CD4-positive, CD25-positive, alpha-beta regulatory T cell (primary cell): ENCODE measurements at places on chromosomes 4 and X. TPM values are rescaled to one million over a fixed set of nuclear protein-coding genes. Genes with fewer than 3 reads are reported as not detected.
A peak's percentile ranks its signal among the peaks of the same experiment; 100 is the strongest.

GRCh38 chr4:143531788-143532491, 18.4 kb downstream of the SMARCA5 start:
- no peaks in the 10 kb centered on the region for H3K27me3 ChIP-seq
- peaks cover 97% of the 10 kb centered on the region for H3K36me3 ChIP-seq
- H3K4me3 ChIP-seq: no peak overlapping the region
- no peak for DNase-seq
- peak overlapping the region; percentile 0 for H3K27ac ChIP-seq

- H3K4me3 ChIP-seq: no peak overlapping the region
- H3K4me1 ChIP-seq: no peaks in the 10 kb centered on the region
- DNase-seq: no peak
- H3K27ac ChIP-seq: no peak overlapping the region
- H3K27me3 ChIP-seq: no peaks in the 10 kb centered on the region
Measured at GRCh38 chr4:37503261-37503660, 182.9 kb downstream of the RELL1 start.

- no peak overlapping the region for H3K27ac ChIP-seq
- no peak overlapping the region for H3K4me3 ChIP-seq
- DNase-seq: no peak
Measured at GRCh38 chr4:47238667-47239066, 207.3 kb downstream of the GABRB1 start.

GRCh38 chrX:39678914-39679313, 418.8 kb downstream of the BCOR start:
- H3K36me3 ChIP-seq: no peaks in the 10 kb centered on the region
- H3K27me3 ChIP-seq: no peaks in the 10 kb centered on the region
- no peak overlapping the region for H3K27ac ChIP-seq
- no peak for DNase-seq

- no peak overlapping the region for H3K4me3 ChIP-seq
- no peaks in the 10 kb centered on the region for H3K4me1 ChIP-seq
- peaks cover 4% of the 10 kb centered on the region for H3K27me3 ChIP-seq
- no peaks in the 10 kb centered on the region for H3K36me3 ChIP-seq
Measured at GRCh38 chr4:145207934-145208333, 27.5 kb upstream of the OTUD4 start.

- no peak overlapping the region for H3K4me3 ChIP-seq
- DNase-seq: no peak
- no peaks in the 10 kb centered on the region for H3K27me3 ChIP-seq
- H3K27ac ChIP-seq: no peak overlapping the region
- H3K36me3 ChIP-seq: no peaks in the 10 kb centered on the region
Measured at GRCh38 chr4:159284113-159284512, 181.2 kb downstream of the RAPGEF2 start.

DNA sequence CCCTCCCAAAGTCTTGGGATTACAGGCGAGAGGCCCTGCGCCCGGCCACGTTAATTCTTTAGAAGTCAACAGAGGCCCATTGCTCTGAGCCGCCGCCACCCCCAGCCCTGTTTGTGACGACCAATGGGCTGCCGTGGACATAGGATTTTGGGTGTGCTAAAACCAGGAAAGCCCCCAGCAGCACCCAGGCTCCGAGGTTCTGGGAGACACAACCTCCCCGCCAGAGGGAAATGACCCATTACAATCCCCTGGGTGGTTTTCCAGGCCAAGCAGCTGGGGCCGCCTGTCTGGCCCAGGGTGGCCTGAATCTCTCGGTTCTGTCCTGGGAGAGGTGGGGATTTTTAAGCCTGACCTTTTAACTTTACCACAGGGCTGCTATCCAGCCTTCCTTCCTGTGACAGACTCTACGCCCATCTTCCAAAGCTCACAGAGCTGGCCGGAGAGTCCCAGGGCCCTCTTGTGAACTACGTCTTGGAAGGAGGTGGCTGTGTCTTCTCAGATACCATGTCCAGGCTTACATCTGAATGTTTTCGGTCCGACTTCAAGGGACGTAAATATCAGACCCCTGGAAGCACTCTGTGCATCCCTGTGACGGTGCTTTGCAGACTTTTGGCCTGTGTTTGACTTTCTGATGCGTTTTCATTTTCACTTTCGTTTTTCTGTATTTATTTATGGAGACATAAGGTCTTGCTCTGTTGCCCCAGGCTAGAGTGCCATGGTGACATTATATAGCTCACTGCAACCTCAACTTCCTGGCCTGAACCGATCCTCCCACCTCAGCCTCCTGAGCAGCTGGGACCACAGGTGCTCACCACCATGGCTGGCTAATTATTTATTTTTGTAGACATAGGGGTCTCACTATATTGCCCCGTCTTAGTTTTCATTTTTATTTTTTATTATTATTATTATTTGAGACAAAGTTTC, 36.0 kb downstream of the P2RY8 start:
- peak; percentile 82 for DNase-seq
- H3K27ac ChIP-seq: peak overlapping the region; percentile 70
- H3K36me3 ChIP-seq: peaks cover 27% of the 10 kb centered on the region

Gene EIF4E
- total RNA-seq: 57.4 TPM

Gene S100G
- total RNA-seq: not detected

Gene IDUA
- total RNA-seq: 55.5 TPM
